Activated CD8-positive, alpha-beta memory T cell treated with anti-CD3 and anti-CD28 coated beads, Interleukin-2, amount 10 ng/mL, durations not matched to agents 7 days and 5 days (primary cell): ENCODE measurements at places on chromosomes 4 and X. TPM values are rescaled to one million over a fixed set of nuclear protein-coding genes. Genes with fewer than 3 reads are reported as not detected.

The GNRHR gene
- not detected for total RNA-seq

The RNF128 gene
- total RNA-seq, result not detected

DNA sequence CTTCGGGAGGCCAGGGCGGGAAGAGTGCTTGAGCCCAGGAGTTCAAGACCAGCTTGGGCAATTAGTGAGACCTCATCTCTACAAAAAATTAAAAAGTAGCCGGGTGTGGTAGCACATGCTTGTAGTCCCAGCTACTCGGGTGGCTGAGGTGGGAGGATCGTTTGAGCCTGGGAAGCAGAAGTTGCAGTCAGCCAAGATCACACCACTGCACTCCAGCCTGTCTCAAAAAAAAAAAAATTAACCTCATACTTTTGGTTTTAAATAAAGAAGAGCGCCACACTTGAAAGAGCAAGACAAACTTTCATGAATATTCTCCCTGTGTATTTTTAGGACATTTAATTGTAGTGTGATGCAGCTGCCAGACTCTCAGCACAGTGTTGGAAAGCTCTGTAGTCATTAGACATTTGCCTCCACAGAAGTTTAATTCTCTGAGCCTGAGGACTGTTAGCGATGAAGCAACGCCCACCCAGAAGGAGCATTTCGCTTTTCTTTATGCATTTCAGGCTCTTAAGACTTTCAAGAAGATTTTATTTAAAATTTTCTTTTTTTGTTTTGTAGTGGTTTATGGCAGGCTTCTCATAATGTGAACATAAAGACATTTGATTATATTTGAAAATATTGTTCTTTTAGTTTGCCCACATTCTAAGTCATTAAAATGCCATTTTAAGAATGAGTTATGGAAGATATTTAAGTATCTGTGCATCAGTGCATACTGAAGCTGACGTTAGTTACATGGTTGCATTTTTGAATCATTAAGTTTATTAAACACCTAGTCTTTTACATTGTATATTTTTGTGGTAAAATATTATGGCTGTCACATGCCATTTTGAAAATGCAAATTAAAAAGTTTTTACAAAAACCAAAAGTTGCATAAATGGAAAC lies 45.8 kb downstream of the DCLK2 start:
- no peak for DNase-seq
- no peaks in the 10 kb centered on the region for H3K36me3 ChIP-seq
- no peak overlapping the region for H3K4me3 ChIP-seq
- H3K27ac ChIP-seq, result no peak overlapping the region

The SPANXA2 gene
- not detected for total RNA-seq

- H3K27me3 ChIP-seq, result peaks cover 40% of the 10 kb centered on the region
- H3K4me1 ChIP-seq, result no peaks in the 10 kb centered on the region
- no peaks in the 10 kb centered on the region for H3K36me3 ChIP-seq
- no peak for DNase-seq
- no peak overlapping the region for H3K27ac ChIP-seq
Observed at GRCh38 chrX:153827903-153828302, 2.4 kb downstream of the PDZD4 start.

- H3K36me3 ChIP-seq, result no peaks in the 10 kb centered on the region
- no peaks in the 10 kb centered on the region for H3K27me3 ChIP-seq
- no peaks in the 10 kb centered on the region for H3K4me1 ChIP-seq
- H3K4me3 ChIP-seq, result no peak overlapping the region
Observed at GRCh38 chr4:134408897-134409296, 207.3 kb upstream of the PABPC4L start.

DNA sequence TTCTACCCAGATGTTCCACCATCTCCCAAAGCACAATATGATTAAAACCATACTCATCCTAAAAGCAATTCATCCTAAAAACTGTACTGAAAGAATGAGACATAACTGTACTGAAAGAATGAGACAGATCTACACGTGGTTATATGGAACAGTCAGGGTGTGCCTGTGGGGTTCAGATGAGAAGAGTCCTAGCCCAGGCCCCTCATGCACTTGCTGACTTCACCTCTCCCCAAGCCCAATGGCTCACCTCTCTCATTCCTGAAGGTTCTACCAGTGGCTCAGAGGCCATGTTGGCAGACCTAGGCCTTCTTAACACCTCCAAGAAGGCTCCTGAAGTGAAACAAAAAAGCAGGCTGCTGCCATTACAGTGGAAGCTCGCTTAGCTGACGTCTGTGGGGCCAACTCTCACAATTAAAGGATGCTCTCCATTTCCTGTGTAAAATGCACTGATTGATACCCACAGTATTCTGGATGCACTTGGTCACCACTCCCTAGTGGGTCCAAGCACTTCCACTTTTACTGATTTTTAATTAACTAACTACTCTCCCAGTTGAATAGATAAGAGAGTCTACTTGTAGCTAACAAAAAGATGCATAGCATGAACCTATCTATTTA lies 3.8 kb downstream of the PLAC1 start:
- no peaks in the 10 kb centered on the region for H3K27me3 ChIP-seq
- no peak overlapping the region for H3K27ac ChIP-seq
- DNase-seq, result peak; percentile 40

The TMPRSS11E gene
- total RNA-seq, result 0.12 TPM
